ENCODE measurements at places on chromosomes 12 and 14.

- no peak for DNase-seq
Measured at GRCh38 chr14:43165651-43166050, 1341.4 kb downstream of the FSCB start.

GRCh38 chr12:121390856-121391255, 9.1 kb upstream of the RNF34 start:
- DNase-seq: no peak

DNA sequence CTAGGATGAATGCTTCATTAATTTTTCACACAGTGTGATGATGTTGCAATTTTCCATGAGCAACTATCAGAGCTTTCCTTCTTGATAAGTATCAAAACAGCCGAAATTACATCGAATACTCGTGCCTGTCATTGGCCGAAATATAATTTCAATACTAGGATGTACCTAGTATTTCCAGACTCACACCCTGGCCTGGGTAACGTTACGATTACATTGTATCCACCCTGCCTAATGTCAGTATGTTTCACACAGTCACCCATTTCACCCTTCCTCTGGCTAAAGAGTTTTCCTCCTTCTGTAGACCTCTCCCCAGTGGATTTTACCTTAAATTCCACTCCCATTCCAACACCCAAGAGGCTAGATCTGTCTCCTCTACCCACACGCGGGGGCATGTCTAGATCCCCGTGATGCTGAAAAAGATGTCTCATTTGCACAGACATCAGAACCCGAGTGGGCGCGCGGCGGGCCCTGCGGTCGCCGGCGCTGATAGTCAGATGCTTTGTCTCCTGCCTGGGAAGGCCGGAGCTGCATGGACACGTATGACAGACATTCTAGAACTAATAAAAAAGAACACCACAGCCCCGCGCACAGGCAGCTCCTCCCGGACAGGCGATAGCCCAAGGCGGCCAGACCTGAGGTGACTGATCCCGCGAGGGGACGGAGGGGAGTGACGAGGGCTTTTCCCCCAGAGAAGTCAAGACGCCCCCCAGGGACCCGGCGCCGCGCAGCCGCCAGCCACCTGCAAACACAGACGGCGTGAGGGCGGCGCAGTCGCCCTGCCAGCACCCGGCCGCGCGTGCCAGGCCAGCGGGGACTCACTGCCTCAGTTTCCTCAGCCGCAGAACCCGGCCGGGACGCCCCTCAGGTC, 723 bp downstream of the KIF21A start:
- peak; percentile 19 for DNase-seq

- DNase-seq: no peak
Measured at GRCh38 chr14:68574461-68574860, 218.4 kb downstream of the ZFP36L1 start.

Measured in stimulated activated CD4-positive, alpha-beta T cell treated with anti-CD3 and anti-CD28 coated beads, Interleukin-1b, Interleukin-23, amount 100 ng/mL, for 1 hour (primary cell).